ENCODE measurements at places on chromosomes 12 and 14. TPM values are rescaled to one million over a fixed set of nuclear protein-coding genes. Genes with fewer than 3 reads are reported as not detected.
A peak's percentile ranks its signal among the peaks of the same experiment; 100 is the strongest.

DNA sequence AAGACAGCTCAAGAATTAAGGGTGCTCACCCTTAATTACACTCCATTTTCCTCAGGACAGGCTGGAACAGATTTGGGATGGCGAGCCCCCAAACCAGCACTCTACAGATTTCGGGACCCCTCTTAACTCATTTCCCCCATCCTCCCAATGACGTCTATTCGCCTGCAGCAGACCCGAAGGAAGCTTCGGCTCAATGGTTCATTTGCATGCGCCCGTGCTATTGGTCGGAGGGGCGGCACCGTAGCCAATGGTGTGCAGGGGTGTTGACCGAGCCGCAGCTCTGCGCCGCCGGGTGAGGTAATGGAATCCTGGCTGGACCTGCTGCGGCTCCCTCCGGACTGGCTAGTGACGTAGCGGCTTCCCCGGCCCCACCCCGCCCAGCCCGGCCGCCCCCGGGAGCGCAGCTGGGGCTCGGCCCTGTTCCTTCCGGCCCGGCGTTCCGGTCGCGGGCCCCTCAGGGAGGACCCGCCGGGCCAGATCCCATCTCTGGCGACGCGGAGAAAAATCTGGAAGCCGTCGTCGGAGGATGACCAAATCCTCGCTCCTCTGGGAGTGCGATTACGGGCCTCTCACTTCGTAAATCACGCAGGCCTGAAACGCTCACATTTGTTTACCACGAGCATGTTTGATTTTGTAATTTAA is 18.3 kb upstream of the NR4A1 start:
- DNase-seq, result peak; percentile 93

DNA sequence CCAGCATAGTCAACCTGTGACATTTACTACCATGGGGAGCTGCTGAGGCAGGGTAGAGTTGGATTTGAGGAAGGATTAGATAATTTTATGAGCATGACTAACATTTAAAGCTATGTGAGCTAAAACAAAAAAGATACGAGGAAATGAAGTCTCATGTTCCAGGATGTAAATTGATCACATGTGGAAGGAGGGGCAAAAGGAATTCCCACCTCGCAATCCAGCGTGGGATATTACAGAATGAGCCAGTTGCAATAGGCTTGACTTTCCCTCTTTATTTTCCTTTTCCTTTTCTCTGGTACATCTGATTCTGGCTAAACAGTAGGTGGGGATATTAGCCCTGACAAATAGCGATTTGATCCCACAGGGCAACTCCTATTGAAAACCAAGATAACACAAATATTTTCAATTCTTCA is 214.9 kb upstream of the HMGA2 start:
- DNase-seq, result no peak

DNA sequence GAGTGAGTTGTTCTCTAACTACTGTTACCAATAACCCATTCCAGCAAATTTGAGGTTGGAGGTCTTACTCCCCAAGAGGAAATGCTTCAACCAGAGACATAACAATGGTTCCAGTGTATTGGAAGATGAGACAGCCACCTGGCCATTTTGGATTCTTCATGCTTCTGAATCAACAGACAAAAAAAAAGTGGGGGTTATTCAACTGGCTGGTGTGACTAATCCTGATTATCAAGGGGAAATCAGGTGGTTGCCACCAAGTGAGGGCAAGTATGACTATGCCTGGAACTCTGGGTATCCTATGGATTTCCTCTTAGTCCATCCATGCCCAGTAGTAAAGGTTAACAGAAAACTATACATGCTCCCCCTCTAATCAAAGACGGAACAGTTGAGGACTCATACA is 29.9 kb upstream of the ZNF641 start:
- no peak for DNase-seq

GRCh38 chr12:63752283-63752682 is 27.4 kb upstream of the RXYLT1 start:
- DNase-seq, result peak; percentile 16

GRCh38 chr12:77104792-77105191 is 39.4 kb upstream of the E2F7 start:
- no peak for DNase-seq

DNA sequence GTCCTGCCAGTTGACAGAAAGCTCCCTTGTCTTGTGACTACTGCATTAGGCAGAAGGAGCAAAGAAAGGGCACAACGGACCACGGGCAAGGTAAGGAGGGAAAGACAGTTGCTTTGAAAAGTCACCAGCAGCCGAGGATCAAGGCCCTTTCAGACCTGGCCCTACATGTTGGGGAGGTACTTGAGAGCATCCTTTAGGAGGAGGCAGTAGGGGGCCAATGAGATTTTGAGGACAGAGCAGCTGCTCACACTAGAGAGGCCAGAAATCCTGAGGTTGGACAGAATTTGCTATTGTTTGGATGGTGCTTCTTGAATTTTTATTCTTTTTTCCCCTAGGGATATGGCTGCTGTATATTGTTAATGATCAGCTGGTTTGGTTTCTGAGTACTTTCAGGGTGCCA is 135.5 kb upstream of the PZP start:
- DNase-seq, result no peak

The KRT73 gene
- 8.6 TPM for total RNA-seq

The TSHR gene
- 1.0 TPM for total RNA-seq

All from activated CD4-positive, alpha-beta T cell treated with anti-CD3 and anti-CD28 coated beads, Interleukin-2, amount 10 ng/mL, durations not matched to agents 7 days and 5 days (primary cell).